ENCODE measurements at places on chromosomes 2 and 18. TPM values are rescaled to one million over a fixed set of nuclear protein-coding genes. Genes with fewer than 3 reads are reported as not detected.

GRCh38 chr2:28291811-28292440 lies 100.7 kb upstream of the FOSL2 start:
- H3K4me1 ChIP-seq: peaks cover 3% of the 10 kb centered on the region
- no peak overlapping the region for H3K27ac ChIP-seq
- no peak for DNase-seq
- peaks cover 3% of the 10 kb centered on the region for H3K36me3 ChIP-seq
- no peak overlapping the region for H3K4me3 ChIP-seq

DNA sequence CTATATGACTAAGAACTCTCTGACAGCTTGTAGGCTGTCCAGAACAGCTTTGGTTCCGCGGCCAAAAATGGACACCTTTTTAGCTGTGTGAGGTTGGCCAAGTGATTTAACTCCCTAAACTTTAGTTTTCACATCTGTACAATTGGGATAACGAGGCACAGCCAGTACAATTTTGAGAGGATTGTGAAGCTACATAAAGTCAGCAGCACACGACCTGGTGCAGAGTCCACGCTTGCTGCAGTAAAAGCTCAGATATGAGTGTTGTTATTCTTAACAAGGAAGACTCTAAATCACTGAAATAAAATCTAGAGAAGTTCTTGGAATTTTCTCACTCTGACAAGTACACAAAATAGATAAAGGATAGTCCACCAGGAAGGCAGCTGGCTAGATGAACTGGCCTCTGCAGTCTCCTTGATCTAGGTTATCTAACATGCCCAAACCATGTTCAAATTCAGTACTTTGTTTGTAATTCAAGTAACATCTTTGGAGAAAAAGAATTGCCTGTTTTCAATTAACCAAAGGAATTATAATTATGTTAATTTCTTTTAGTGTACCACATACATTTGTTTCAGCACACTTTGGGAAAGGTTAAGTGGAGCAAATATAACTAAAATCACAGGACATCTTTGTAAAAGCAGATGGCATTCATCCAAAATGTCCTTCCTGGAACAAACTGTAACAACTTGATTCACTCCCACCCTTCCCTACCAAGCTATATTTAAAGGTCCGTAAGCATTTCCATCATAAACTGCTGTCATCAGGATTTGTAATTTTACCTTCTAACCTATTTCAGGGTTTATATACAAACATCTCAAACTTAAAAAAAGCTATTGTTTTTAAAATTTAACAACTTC lies 201.7 kb upstream of the STK17B start:
- no peak overlapping the region for H3K27ac ChIP-seq
- H3K4me1 ChIP-seq: peaks cover 4% of the 10 kb centered on the region

DNA sequence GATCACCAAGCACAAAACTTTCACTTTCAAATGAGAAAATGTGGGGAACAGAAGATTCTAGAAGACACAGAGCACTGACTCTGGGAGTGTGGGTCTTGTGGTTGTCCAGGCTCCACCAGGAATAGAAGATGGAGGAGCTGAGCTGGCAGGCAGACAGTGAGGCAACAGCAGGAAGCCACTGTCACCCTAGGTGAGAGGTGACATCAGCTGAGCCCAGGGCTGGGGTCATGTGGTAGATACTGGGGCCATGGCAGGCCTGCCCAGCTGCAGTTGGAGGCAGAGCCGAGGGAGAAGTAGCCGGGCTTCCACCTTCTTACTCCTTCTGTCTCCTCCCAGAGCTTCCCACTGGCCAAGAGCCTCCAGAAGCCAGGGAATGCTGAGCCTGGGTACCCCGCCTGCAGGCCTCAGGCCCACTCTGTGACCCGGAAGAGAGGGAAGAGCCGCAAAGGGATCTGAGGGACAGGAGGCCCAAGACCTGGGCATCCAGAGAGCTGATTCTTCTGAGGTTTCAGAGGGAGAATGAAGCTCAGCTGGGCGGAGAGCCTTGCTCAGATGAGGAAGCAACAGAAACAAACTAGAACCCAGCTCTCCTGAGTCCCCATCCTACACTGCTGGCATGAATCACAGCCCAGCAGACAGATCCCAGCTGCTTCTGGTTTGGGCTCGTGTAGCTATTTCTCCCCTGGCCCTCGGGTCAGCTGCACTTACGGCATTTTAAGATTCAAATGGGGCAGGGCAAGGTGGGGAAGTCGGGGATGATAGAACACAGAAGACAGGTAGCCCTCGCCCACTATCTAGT lies 39.8 kb upstream of the ASAP2 start:
- no peaks in the 10 kb centered on the region for H3K4me1 ChIP-seq
- H3K4me3 ChIP-seq: no peak overlapping the region
- no peak for DNase-seq
- peaks cover 20% of the 10 kb centered on the region for H3K27me3 ChIP-seq
- H3K36me3 ChIP-seq: no peaks in the 10 kb centered on the region
- H3K27ac ChIP-seq: no peak overlapping the region

DNA sequence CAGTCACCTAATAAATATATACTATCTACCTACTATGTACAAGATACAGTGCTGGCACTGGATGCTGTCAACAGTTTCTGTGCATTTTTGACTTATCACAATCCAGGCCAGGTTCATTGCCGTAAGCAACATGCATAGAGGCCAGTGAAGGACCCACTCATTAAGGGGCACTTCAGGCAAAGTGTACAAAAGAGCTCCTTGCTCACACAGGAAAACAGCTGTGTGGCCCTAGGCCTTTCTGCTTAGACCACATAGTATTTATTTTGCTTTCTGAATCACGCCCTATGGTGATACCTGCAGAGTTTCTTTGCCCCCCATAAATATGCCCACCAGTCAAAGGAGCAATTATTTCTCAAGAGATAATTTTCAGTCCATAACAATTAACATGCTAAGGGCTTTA lies 39.6 kb upstream of the STAT4 start:
- DNase-seq: no peak
- no peak overlapping the region for H3K4me3 ChIP-seq
- H3K36me3 ChIP-seq: peaks cover 30% of the 10 kb centered on the region
- H3K27ac ChIP-seq: peak overlapping the region; percentile 10
- H3K4me1 ChIP-seq: peaks cover 46% of the 10 kb centered on the region
- no peaks in the 10 kb centered on the region for H3K27me3 ChIP-seq

DNA sequence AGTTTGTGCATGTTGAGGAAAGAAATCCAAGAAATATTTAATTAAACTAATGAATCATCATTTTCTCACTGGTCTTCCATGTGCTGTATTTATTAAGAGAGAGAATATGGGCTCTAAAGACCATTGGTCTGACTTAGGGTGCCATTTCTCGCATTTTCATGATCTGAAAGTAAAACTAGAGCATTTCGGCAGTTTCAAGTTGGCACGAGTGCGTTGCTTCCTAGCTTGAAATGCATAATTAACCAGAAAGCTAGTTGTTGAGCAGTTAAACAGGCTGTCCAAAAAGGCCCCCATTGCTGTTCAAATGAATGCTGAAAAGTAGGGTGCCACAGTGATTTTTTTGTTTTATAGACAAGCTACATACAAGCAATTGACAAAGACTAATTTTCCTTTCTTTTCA lies 47.4 kb downstream of the SLC8A1 start:
- peaks cover 2% of the 10 kb centered on the region for H3K27me3 ChIP-seq
- DNase-seq: no peak
- H3K27ac ChIP-seq: no peak overlapping the region
- H3K36me3 ChIP-seq: no peaks in the 10 kb centered on the region
- H3K4me3 ChIP-seq: no peak overlapping the region

GRCh38 chr2:137824501-137824900 lies 139.8 kb upstream of the HNMT start:
- H3K27ac ChIP-seq: no peak overlapping the region
- peaks cover 5% of the 10 kb centered on the region for H3K27me3 ChIP-seq
- no peaks in the 10 kb centered on the region for H3K4me1 ChIP-seq
- no peaks in the 10 kb centered on the region for H3K36me3 ChIP-seq

- no peak overlapping the region for H3K27ac ChIP-seq
- H3K27me3 ChIP-seq: no peaks in the 10 kb centered on the region
- no peaks in the 10 kb centered on the region for H3K4me1 ChIP-seq
- H3K4me3 ChIP-seq: no peak overlapping the region
- no peaks in the 10 kb centered on the region for H3K36me3 ChIP-seq
These were observed 71.1 kb downstream of the EXOC6B start for GRCh38 chr2:72754628-72755320.

GRCh38 chr2:144477281-144477956 lies 42.5 kb downstream of the ZEB2 start:
- H3K4me1 ChIP-seq: no peaks in the 10 kb centered on the region
- H3K27me3 ChIP-seq: peaks cover 2% of the 10 kb centered on the region
- DNase-seq: no peak
- no peak overlapping the region for H3K4me3 ChIP-seq
- H3K36me3 ChIP-seq: no peaks in the 10 kb centered on the region

- no peaks in the 10 kb centered on the region for H3K27me3 ChIP-seq
- H3K27ac ChIP-seq: no peak overlapping the region
- no peaks in the 10 kb centered on the region for H3K4me1 ChIP-seq
- no peaks in the 10 kb centered on the region for H3K36me3 ChIP-seq
- DNase-seq: no peak
These were observed 84.8 kb downstream of the AQP4 start for GRCh38 chr18:26780520-26781325.

DNA sequence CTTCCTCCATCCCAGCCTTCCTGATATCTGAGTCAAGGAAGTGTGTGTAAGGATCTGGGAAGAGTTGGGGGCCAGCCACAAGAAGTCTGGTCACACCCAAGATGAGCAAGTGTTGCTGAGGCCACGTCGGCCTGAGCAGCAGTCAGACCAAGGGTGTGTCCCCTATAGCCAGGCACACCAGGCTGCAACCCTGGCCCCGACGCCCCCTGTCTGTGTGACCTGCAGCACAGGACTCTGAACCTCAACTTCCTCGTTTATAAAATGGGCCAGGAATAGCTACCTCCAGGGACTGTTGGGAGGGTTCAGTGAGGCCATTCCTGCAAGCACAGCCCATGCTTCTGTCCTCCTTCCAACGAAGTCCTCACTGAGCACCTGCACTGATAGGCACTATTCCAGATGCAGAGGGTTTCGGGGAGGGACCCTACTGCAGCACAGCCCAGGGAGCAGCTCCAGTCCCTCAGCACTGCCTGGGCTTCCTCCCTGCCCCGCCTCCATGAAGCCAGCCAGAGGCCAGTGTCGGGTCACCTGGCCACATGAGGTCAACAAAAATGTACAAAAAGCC lies 13.3 kb downstream of the LIMS2 start:
- no peaks in the 10 kb centered on the region for H3K4me1 ChIP-seq
- H3K4me3 ChIP-seq: no peak overlapping the region
- H3K36me3 ChIP-seq: no peaks in the 10 kb centered on the region
- no peak for DNase-seq

GRCh38 chr2:16256601-16257321 lies 316.4 kb downstream of the MYCN start:
- H3K4me1 ChIP-seq: peaks cover 6% of the 10 kb centered on the region
- peaks cover 39% of the 10 kb centered on the region for H3K27me3 ChIP-seq
- no peak overlapping the region for H3K27ac ChIP-seq
- DNase-seq: no peak
- no peaks in the 10 kb centered on the region for H3K36me3 ChIP-seq
- H3K4me3 ChIP-seq: no peak overlapping the region

GRCh38 chr2:207467716-207468347 lies 61.9 kb upstream of the CREB1 start:
- DNase-seq: no peak
- H3K4me3 ChIP-seq: no peak overlapping the region
- peaks cover 8% of the 10 kb centered on the region for H3K27me3 ChIP-seq
- no peak overlapping the region for H3K27ac ChIP-seq
- H3K36me3 ChIP-seq: no peaks in the 10 kb centered on the region

- H3K27me3 ChIP-seq: peaks cover 4% of the 10 kb centered on the region
- H3K4me3 ChIP-seq: no peak overlapping the region
- H3K27ac ChIP-seq: no peak overlapping the region
- no peaks in the 10 kb centered on the region for H3K4me1 ChIP-seq
- DNase-seq: no peak
These were observed 86.7 kb downstream of the SEPTIN10 start for GRCh38 chr2:109527079-109527478.

DNA sequence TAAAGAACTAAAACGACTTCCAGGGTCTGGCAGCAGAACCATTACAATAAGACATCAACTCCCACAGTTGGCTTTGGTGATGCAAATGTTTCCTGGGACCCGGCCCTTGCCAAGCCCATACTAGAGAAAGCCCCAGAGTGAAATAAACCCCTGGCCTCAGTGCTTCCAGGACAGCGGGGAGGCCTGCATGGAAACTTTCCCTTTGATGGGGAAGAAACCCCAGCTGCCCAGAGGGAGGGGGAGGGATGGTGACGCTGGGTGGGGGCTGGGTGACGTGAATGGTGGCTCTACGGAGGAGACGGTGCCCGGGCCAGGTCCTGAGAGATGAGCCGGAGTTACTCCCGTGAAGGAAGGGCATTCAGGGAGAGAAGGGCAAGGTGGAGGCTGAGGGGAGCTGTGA lies 27.5 kb downstream of the INHBB start:
- no peaks in the 10 kb centered on the region for H3K4me1 ChIP-seq
- peaks cover 5% of the 10 kb centered on the region for H3K27me3 ChIP-seq
- no peak overlapping the region for H3K4me3 ChIP-seq
- H3K27ac ChIP-seq: no peak overlapping the region

- peaks cover 25% of the 10 kb centered on the region for H3K4me1 ChIP-seq
- peaks cover 2% of the 10 kb centered on the region for H3K36me3 ChIP-seq
- no peak overlapping the region for H3K27ac ChIP-seq
- H3K27me3 ChIP-seq: no peaks in the 10 kb centered on the region
These were observed 1.9 kb upstream of the SPOPL start for GRCh38 chr2:138499684-138500083.

DNA sequence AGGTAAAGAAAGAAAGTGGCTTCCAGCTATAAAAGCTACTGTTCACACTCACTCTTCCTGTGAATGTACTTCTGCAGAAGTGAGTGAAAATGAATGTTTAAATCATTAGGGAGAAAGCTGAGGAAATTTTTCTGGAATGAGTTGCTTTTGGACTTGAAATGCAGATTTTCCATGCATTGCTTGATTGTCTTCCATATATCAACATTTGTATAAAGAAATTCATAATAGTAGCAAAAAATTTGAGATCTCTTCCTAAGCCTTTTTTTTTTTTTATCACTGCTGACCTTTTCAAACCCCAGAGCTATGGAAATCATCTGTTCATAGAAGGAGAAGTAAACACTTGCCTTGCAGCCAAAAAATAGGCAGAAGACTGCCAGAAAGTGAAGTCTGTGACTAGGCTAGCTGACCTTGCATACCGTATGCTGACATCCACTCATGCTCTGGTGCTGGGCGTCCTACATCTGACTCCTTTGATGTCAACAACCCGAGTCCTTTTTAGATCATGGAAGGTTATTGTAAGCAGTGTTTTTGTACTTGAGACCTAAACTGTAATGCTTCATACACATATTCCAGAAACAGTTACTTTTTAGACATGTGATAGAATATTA lies 154.5 kb upstream of the RASGRP3 start:
- DNase-seq: no peak
- H3K27me3 ChIP-seq: peaks cover 4% of the 10 kb centered on the region
- H3K4me1 ChIP-seq: peaks cover 13% of the 10 kb centered on the region

GRCh38 chr2:73020657-73021370 lies 50.7 kb downstream of the SFXN5 start:
- no peaks in the 10 kb centered on the region for H3K36me3 ChIP-seq
- H3K4me3 ChIP-seq: no peak overlapping the region
- H3K27ac ChIP-seq: no peak overlapping the region
- H3K27me3 ChIP-seq: no peaks in the 10 kb centered on the region
- H3K4me1 ChIP-seq: no peaks in the 10 kb centered on the region
- no peak for DNase-seq

The SULT1C2 gene
- not detected for total RNA-seq

The PELI1 gene
- 22.6 TPM for total RNA-seq

The CPO gene
- not detected for total RNA-seq

The FAM228A gene
- total RNA-seq: 0.51 TPM

The SOX11 gene
- total RNA-seq: not detected

All from activated naive CD8-positive, alpha-beta T cell treated with anti-CD3 and anti-CD28 coated beads, Interleukin-2, amount 10 ng/mL, durations not matched to agents 7 days and 5 days (primary cell).